ENCODE measurements at places on chromosomes 7 and 10.

DNA sequence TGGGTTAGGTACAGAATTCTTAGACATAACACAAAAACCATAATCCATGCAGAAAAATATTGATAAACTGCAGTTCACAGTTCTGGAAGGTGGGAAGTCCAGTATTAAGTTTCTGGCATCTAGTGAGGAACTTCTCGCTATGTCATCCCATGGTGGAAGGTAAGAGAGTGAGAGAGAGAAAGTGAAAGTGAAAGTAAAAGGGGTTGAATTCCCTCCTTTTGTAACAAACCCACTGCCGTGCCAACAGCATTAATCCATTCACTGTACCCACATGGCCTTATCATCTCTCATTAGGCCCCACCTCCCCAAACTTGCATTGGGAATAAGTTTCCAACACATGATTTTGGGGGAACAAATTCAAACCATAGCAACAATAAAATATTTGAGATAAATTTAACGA lies 17.1 kb downstream of the ZNF485 start:
- DNase-seq: peak; percentile 17

GRCh38 chr10:123858907-123859652 lies 32.5 kb downstream of the CPXM2 start:
- no peak for DNase-seq

GRCh38 chr7:86598311-86598710 lies 45.4 kb upstream of the GRM3 start:
- DNase-seq: no peak

DNA sequence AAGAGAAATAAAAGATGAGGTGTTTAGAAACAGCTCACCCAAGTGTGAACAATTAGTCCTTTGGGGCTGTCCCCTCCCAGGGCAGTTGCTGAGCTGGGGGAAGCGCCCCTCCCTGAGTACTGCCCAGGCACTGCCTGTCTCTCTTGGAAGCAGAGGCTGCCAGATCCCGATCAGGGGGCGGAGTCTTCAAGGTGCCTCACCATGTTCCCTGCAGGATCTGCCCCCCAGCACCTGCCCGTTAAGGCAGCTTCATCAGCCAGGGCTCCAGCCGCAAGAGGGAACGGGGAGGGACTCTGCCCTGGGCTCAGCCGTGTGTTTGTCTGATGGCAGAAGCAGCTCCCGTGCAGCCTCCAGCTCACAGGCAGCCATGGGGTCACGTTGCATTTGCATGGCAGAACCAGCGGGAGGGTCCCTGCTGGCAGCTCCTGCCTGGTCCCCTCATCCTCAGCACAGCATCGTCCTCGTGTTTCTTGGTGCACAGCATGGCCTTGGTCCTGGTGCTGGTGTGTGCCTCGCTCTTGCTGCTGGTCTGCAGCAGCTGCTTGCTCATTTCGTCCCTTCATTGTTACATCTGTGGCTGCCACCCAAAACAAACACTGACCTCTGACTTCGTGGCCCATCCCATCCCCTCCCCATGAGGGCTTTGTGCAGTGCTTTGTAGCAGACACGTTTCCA lies 10.7 kb upstream of the DPYSL4 start:
- no peak for DNase-seq

DNA sequence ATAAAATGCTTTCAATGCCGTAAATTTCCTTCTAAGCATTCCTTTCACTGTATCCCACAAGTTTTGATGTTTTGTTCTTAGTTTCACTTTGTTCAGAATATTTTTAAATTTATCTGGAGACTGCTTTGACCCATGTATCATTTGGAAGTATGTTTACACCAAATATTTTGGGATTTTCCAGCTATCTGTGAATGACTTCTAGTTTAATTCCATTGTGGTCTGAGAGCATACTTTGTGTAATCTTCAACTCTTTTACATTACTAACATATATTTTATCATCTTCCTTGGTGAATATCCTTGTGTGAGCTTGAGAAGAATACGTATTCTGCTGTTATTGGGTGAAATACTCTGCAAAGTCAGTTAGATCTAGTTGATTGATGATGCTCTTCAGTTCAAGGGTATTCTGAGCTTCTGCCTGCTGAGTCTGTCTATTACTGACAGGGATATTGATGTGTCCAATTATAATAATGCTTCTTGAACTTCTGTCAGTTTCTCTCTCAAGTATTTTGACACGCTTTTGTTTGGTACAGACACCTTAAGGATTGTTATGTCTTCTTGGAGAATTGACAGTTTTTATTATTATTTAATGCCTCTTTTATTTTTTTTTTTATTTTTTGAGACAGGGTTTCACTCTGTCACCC lies 31.6 kb downstream of the MKLN1 start:
- no peak for DNase-seq

DNA sequence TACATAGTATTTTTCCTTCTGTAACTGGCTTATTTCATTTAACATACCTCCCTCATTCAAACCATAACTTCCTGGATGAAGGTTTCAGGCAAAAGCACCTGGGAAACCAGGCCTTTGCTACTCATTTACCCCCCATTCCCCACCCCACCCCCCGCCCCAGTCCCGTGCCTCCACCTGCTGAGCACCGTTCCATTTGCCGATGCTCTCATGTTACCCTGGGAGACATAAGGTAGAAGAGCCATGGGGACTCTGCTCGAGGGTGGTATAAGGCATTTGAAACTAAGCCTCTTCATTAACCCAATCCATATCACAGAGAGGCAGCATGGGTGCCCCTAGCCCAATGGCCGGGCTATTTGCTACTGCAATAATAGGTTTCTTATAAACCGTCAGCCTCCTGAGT lies 22.2 kb upstream of the MCM10 start:
- no peak for DNase-seq

- no peak for DNase-seq
These were observed 257.7 kb upstream of the GLI3 start for GRCh38 chr7:42494736-42495135.

- no peak for DNase-seq
These were observed 4.9 kb downstream of the AEBP1 start for GRCh38 chr7:44108768-44109750.

GRCh38 chr7:27634671-27635493 lies 27.8 kb downstream of the HIBADH start:
- DNase-seq: no peak

- no peak for DNase-seq
These were observed 297.2 kb downstream of the RPS24 start for GRCh38 chr10:78330884-78331283.

GRCh38 chr10:103568505-103568904 lies 75.0 kb downstream of the NEURL1 start:
- no peak for DNase-seq

DNA sequence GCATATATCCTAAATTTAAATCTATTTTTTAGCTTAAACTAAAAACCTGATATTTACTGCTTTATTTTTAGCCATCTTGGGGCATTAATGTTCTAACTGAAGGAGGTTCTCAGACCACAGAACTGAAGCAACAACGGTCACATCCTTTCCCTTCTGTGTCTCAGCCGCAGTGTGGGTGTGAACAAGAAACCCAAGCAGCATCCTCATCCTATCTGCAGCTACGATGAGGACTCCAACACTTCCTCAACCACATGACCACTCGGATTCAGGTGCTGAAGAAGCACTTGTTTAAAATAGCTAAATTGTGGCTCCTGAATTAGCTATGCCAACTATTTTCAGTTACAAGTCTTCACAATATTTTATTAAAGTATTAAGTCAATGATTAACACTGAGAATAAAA lies 5.3 kb downstream of the ESYT2 start:
- peak; percentile 89 for DNase-seq

- DNase-seq: no peak
These were observed 1.2 kb downstream of the PURB start for GRCh38 chr7:44883961-44884620.

DNA sequence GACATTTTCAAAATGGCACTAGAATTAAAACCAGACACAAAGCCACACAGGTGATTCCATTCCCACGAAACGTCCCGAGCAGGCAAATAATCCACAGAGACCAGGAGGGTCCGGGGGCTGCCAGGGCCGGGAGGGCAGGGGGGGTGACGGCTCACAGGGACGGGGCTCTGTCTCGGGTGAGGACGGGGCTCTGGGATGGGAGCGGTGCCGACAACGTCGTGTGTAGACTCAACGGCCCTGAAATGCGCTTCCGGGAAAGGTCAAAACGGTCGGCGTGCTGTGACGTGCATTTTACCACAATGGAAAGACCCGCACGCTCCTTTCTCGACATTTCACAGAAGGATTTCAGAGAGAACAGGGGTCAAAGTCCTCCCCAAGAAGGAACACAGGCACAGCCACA lies 63.3 kb upstream of the PDGFA start:
- DNase-seq: no peak

GRCh38 chr7:151941009-151941408 lies 15.2 kb upstream of the GALNTL5 start:
- no peak for DNase-seq

- no peak for DNase-seq
These were observed 33.7 kb upstream of the CHCHD3 start for GRCh38 chr7:133115596-133115995.

GRCh38 chr7:17832820-17833355 lies 107.4 kb downstream of the SNX13 start:
- no peak for DNase-seq

DNA sequence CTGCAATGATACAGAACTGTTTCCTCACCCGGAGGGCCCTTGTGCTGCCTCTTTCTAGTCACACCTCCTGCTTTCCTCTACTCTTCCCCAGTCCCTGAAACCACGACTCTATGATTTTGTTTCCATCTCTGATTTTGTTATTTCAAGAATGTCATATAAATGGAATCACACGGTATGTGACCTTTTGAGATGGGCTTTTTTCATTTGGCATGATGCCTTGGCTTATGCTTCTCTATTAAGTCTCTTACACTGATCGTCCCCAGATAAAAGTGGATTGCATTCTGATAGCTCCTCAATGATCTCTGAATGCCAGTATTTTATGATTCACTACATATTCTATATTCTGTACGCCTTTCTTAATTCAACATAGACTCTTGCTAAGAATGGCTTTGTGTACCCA lies 78.2 kb downstream of the GALNT11 start:
- DNase-seq: no peak

GRCh38 chr7:27727058-27727457 lies 12.9 kb upstream of the TAX1BP1 start:
- DNase-seq: no peak

GRCh38 chr7:67505449-67505848 lies 508.8 kb downstream of the TYW1 start:
- DNase-seq: no peak

DNA sequence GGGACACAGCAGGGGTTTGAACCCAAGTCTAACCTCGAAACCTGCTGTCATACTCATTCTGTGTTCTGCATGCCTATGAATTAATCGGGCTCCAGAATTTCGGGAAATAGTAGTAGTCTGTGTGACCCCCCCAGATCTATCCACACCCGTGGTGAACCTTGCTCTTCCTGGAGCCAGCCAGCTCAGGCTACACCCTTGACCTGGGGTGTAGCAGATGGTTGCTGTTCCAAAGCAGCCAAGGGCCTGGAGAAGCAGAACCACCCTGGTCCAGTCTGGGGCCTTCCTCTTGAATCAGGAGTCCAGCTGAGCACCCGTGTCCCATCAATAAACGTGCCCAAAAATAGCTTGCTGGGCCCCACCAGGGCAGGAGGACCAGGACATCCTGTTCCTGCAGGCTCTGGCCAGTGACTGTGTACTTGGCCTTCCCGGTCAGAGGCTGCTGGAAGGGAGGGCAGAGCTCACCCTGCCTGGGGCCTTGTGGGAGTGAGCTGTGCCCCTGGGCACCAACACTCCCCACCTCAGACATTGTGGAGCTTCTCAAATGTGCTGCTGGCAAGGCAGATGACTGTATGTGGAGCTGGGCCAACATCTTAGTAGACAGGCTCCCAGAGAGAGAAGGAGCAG lies 101.2 kb upstream of the ZNF716 start:
- no peak for DNase-seq

DNA sequence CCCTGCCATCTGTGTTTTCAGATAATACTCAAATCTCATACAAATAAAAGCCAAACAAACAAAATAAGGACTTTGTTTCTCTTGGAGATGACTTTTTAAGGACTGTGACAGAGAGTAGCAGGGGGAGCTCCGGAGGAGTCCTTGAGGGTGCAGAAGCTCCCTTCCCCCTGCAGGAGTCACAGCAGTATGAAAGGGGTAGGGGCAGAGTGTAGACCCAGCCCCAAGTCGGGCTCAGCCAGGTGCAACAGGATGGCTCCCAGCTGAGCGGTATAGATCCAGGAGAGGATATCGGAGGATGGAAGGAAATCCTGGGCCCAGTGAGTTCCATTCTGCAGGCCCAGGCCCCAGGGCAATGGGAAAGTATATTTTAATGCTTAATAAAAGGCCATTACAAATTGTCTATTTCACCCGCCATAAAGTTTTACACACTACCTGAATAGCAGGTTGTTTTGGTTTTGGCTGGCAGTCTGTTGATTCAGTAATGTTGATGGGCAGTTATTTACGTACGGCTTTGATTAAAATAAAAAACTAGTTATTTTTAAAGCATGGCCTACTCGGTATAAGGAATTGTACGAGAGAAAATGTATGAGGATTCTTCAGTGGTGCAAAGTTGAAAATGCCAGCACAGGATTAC lies 206.0 kb downstream of the CELF2 start:
- DNase-seq: no peak

DNA sequence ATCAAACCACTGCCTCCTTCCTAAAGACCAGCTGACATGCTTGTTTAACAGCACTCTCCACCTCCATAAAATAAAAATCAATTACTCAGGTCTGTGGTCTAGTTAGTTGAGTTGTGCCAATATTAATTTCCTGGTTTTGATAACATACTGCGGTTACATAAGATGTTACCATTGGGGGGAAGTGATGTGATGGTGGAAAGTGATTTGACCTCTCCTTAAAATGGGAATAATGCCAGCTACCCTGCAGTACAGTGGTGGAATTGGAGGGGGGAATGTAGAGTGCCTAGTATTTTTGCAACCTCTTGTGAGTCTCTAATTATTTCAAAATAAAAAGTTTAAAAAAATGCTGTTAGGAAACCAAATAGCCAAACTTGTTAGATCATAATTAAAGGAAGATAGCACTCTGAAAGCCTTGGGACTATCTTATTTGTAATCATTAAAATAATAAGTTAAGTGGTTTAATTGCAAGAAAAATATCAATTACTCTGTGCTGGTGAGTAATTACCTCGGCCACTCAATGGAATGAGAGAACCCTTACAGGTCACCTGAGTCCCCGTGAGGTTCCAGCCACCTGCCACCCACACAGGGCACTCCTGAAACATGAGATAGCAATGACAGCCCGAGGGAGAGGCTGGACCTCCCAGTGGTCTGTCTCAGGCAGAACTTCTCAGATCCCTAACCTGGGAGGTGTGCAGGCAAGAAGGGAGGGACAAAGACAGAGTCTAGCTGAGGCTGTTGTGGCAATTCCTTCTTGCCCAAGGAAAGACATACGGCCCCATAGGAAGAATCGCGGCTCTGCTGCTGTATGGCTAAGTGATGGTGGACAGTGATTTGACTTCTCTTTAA lies 94.1 kb downstream of the SH3PXD2A start:
- DNase-seq: peak; percentile 60

GRCh38 chr7:139735466-139735865 lies 42.3 kb downstream of the HIPK2 start:
- no peak for DNase-seq

DNA sequence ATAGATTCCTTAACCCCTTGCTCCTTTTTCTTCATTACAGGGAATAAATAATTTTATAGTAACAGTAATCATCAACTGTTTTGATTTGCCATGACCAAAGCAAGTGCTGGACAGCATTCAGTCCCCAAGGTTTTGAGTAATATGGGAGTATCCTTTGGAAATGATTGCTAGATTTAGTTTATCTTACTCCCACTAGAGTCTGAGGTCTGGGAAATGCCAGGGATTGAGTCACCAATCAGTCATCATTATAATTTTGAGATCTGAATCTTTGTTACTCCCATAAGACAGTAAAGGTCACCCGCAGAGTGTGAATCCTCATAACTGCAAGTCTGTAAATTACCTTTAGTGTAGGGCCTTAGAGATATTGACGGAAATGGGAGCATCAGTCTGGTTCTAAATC lies 133.7 kb upstream of the SEMA3E start:
- no peak for DNase-seq

All from AML-193 (cell line).